IPS-NIHi11 (cell line): ENCODE measurements at places on chromosomes 12 and 14.
A peak's percentile ranks its signal among the peaks of the same experiment; 100 is the strongest.

DNA sequence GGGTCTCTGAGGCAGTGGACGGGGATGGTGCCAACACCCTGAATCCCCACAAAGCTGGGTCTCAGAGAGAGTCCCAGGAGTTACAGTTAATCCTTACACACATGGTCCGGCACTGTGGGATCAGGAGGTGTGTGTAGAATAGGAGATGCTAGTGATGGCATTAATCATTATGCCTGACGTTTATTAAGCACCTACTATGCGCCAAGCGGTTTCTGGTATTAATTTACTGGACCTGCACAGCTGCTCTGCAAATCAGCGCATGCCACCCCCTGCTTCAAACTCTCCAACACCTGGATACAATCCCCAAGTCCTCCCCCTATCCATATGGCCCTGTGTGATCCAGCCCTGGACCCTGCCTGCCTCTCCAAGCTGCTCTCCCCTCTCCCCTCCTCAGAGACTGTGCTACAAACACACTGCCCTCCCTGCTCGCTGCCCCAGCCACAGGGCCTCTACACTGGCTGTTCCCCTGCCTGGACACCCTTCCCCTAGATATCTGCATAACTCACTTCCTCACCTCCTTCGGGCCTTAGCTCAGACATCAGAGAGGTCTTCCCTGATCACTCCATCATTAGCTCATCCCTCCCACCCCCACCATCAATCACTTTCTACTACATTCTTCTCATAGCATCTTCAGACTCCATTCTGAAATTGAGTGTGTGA is 86.0 kb downstream of the RFLNA start:
- no peak for DNase-seq

DNA sequence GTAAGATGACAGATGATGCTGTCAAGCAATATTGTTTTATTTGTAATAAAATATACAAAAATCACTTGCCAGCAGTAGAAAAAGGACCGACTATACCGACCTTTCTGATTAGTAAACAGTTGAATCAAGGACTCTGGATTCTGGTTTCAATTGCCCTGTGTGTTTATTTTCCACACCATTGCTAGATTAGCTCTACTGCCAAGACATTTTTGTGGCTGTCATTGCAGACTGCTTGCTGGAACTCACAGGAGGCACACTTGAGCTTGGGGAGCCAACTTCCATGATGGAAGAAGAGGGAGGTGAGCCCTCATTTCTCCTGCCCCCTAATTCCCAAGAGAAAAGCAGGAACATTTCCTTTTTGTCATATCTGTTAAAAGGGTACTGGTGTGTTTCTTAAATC is 51.3 kb downstream of the MAPKAPK5 start:
- no peak for DNase-seq

GRCh38 chr14:22474730-22475351 is 114.2 kb downstream of the DAD1 start:
- DNase-seq = no peak

- no peak for DNase-seq
Measured at GRCh38 chr14:68576496-68577244, 216.2 kb downstream of the ZFP36L1 start.

DNA sequence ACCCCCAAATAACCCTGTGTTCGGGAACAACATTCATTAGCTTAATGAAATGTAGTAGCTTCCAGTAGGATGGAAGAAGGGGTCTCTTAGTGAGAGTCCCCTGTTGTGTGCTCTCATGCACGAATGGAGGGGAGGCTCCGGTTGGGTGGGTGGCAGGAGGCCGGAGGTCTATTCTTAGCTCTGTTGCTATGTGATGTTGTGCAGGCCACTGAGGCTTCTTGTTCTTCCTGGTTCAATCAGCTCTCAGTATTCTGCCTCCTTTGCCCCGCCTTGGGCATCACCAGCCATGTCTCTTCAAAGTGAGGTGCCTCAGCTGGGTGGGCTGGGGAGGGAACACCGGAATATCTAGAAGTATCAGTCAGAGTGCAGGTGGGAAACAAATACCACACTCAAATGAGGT is 50.8 kb downstream of the KCNA1 start:
- DNase-seq = no peak

GRCh38 chr12:39605996-39606395 is 13.6 kb downstream of the ABCD2 start:
- no peak for DNase-seq

GRCh38 chr14:75361751-75362433 is 65.9 kb upstream of the JDP2 start:
- DNase-seq = no peak

- DNase-seq = no peak
Measured at GRCh38 chr12:114425031-114425626, 19.2 kb upstream of the TBX5 start.

GRCh38 chr14:76786601-76787000 is 25.3 kb downstream of the VASH1 start:
- DNase-seq = no peak

DNA sequence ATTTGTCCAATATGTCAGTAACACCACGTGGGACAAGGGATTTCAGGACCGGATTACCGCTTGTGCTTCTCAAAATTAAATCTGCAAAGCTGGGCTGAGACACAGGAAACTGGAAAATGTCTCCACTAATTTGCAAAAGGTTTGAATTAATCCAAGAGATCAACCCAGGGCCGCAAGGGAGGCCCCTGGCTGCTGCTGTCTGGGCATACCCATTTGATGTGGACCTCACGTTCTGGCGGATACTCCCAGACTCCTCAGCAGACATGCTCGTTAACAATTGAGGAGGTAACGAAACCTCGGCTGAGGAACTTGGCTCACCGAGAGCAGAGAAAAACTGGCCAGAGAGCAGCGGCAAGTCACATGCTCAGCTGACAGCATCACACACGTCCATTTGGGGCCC is 180.6 kb downstream of the SLC15A4 start:
- no peak for DNase-seq

GRCh38 chr12:109920261-109920780 is 20.2 kb downstream of the TCHP start:
- DNase-seq = no peak

DNA sequence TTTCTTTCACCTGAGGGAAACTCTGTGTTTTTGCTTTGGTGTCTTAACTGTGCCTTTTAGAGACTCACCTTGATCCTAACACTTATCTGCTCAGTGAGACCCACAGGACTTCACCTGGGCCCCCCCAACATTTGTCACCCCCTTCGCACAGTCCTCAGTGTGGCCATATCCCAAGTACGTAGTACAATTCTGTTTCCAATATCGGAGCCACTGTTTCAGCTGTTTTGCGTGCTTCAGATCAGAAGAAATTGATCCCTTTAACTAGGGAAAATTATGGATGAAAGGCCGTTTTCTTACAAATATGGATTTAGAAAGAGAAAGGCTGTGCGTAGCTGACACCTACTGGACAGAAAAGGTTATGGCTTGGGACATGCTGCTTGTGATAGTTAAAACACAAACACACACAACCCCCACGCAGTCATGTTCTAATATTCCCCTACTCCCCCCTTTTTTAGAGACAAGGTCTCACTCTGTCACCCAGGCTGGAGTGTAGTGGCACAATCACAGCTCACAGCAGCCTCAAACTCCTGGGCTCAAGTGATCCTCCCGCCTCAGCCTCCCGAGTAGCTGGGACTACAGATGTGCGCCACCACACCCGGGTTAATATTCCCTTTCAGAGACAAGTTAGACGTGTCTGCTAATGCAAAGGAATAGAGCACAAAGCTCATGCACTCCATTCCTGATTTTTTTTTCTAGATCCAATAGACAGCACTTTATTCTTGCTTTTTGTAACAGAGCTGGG is 3.6 kb upstream of the SLC7A8 start:
- DNase-seq = peak; percentile 53

- no peak for DNase-seq
Measured at GRCh38 chr14:103316721-103317121, 17.3 kb upstream of the EIF5 start.

DNA sequence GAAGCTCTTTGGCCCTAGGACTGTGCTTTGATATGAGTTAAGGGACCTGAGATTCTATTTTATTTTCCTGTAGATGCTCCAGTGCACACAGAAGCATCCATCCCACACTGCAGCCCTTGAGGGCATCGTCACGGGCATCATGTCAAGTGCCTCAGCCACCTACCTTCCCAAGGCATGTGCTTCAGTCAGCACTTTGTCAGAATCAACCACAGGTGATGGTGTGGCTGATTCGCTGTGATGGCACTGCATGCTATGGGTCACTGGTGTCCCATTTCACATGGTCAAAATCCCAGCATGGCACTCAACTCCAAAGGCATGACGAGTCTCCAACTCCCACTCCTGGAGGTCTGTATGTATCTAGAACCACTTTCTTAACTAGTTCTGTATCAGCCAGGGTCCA is 100.8 kb downstream of the AACS start:
- no peak for DNase-seq

DNA sequence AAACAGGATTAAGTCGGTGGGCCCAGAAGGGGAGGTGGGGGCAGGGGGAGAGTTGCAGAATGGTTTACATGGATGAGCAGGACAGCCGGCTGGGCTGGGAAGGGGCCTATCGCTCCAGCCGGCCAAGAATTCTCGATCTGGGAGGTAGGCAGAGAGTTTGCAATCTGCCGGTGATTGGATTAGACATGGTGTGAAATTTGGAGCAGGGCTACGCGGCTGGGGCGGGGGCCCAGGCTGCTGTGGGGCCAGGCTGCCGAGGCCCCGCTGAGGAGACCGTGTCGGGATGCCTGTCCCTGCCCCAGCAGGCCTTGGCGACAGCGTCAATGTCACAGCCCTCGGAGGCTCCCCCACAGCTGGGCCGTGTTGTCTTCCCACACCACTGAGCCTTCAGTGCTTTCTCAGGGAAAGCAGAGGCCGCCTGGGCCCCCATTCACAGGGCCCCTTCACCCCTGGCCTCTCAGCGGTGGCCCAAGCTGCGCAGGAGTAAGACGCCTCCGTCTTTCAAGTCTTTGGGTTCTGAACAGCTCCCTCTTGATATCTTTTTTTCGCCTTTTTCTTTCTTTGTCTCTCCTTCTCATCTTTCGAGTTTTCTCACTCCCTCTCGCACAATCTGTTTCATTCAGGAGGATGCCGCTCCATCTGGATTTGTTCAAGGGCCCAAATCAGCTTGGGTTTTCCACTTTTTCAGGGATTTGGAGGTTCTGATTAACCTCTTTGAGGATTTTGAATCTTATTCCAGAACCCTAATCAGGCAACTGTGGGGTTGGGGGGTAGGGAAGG is 117.5 kb upstream of the PARP11 start:
- no peak for DNase-seq
